ENCODE measurements at places on chromosomes 2 and 18. TPM values are rescaled to one million over a fixed set of nuclear protein-coding genes. Genes with fewer than 3 reads are reported as not detected.

DNA sequence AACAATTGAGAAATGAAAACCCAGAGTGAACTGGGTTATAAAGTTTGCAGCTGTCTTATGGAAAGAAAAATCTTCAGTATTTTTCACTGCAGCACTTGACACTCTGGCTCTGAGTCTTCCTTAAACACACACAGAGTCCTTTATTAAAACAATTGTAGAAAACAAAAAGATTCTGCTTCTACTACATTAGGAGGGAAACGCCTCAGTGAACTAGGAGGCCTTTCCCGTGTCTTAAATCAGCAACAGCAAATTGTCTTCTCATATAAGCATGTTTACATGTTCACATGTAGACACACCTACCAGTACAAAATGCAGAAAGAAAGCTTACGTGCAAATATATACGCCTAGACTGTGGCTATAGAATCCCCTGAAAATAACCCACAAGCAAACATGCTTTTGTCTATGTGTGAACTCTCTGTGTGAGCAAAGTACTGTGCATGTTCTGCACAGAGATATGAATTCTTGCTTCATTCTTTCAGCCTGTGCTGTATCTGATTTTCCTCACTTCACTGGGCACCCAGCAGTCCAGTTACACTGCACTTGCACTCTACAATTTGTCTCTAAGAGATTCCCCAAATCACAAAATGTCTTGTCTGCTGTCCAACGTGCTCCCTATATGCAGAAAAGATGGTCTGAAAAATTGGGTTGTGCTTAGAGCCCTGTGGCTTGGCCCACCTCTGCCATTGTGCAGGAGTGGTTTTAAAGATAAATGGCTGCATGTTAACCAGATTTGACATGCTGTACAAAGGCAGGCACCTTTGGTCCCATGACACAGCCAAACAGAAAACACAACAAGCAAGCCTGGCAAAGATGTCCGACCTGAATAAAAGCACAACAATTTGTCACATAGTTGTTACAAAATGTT, 24.5 kb downstream of the ZEB2 start:
- H3K4me1 ChIP-seq: peaks cover 71% of the 10 kb centered on the region
- DNase-seq: no peak
- H3K27ac ChIP-seq: peak overlapping the region; percentile 89
- peaks cover 38% of the 10 kb centered on the region for H3K36me3 ChIP-seq
- H3K27me3 ChIP-seq: no peaks in the 10 kb centered on the region

- peak within 1 kb of the TSS; percentile 93 for H3K4me3 ChIP-seq
- peaks cover 10% of the 10 kb centered on the region for H3K36me3 ChIP-seq
- peaks cover 63% of the 10 kb centered on the region for H3K4me1 ChIP-seq
- H3K27ac ChIP-seq: peak within 1 kb of the TSS; percentile 93
- H3K27me3 ChIP-seq: no peaks in the 10 kb centered on the region
- peak; percentile 84 for DNase-seq
Observed at GRCh38 chr2:201260302-201260800, at the start of gene CASP8. Gene CASP8 (plus strand): TSS chr2:201260536. CDS start chr2:201266487, 5,951 bp downstream.

GRCh38 chr2:174395969-174396630, 570 bp downstream of the SCRN3 start:
- peaks cover 3% of the 10 kb centered on the region for H3K36me3 ChIP-seq
- peak overlapping the region; percentile 97 for H3K27ac ChIP-seq
- peak overlapping the region; percentile 100 for H3K4me3 ChIP-seq
- peaks cover 31% of the 10 kb centered on the region for H3K4me1 ChIP-seq
- no peak for DNase-seq

DNA sequence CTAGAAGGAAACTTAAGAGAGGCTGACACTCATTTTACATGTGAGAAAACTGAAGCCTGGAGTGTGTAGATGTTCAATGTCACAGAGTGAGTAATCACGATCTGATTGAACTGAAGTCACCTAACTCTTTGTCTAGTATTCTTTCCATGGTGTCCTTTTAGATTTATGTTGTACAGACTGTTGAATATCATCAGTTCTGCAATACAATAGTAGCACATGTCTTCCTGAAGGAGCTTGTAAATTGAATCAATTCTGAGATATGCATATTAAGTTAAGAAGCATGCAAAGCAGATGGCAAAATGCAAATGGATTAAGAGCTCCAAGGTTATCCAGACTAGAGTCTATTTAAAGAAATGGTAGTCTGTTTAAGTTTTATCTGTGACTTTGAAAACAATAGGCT, 484.9 kb upstream of the CRIM1 start:
- H3K36me3 ChIP-seq: no peaks in the 10 kb centered on the region
- peaks cover 35% of the 10 kb centered on the region for H3K27me3 ChIP-seq
- no peak overlapping the region for H3K27ac ChIP-seq
- no peak for DNase-seq

DNA sequence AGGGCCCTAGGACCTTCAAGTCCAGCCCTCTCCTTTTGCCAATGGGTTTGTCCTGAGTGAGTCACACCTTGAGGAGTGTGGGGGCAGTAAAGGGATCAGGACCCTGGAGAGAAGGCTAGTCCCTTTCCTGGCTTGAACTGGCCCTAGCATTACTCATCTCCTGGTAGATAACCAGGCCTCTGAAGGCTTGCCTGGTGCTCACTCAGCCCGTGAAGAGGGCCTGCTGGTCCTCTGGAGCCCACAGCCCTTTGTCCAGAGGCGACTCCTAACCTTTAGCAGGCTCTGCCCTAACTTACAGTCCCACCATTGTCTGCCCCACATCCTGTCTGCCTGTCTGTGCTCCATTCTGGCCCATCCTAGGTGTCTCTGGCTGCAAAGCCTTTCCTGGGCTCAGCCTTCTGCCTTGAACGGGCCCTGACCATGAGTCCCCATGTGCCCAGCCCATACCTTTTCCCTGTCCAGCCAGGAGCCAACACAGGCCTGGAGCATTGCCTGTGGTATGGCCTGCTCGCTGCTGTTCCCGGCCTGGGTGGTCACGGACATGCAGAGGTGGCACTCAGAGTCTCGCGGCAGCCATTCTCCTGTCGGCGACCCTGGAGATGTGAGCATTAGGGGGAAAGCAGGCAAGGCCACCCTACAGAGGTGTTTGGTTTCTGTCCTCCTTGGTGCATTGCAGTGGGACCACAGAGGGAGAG, 5.0 kb downstream of the SFTPB start:
- no peaks in the 10 kb centered on the region for H3K36me3 ChIP-seq
- peaks cover 6% of the 10 kb centered on the region for H3K4me1 ChIP-seq
- no peak overlapping the region for H3K27ac ChIP-seq
- H3K4me3 ChIP-seq: no peak overlapping the region
- no peak for DNase-seq

DNA sequence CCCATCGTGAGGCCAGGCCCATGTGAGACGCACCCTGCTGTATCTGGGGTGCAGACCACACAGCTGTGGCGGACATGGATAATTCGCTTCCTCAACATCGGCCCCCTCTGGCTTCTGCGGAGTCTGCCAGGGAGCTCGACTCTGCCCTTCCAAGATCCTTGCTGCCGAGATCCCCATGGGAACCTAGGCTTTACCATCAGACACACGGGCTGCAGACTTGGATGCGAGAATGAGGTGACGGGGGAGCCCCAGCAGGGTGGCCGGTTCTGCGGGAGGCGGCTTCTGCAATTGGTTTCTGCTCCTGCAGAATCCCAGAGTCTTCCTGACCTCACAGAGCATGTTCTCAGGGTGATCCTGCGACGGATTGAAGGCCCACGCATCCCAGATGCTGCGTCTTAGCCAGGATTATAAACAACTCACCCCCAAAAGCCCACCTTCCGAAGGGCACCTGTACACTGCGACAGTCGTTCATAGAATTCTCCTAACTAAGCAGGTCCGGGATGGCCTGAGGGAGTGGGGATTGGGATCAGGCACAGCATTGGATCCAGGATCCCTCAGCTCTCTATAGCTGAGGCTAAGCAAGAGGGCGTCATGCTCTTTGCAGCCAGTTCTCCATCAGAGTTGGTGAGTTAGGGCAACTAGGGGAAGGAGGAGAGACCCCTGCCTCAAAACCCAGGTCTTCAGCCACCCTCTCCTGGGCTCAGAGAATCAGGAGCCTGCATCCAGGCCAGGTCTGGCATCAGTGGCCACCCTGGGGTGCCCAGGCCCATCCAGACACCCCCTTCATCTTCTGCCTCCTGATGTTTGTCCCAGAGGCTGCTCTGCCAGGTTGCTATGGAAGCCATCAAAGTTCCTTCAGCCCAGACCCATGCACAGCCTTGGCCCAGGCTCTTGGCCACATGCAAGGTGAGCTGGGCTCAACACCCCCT, 74.7 kb upstream of the SNTG2 start:
- H3K36me3 ChIP-seq: no peaks in the 10 kb centered on the region
- H3K4me1 ChIP-seq: peaks cover 3% of the 10 kb centered on the region
- no peak overlapping the region for H3K4me3 ChIP-seq
- H3K27ac ChIP-seq: no peak overlapping the region

GRCh38 chr2:34787341-34787740, 1188.2 kb upstream of the FAM98A start:
- no peak overlapping the region for H3K27ac ChIP-seq
- H3K36me3 ChIP-seq: no peaks in the 10 kb centered on the region
- no peak for DNase-seq
- H3K27me3 ChIP-seq: no peaks in the 10 kb centered on the region
- H3K4me3 ChIP-seq: no peak overlapping the region
- no peaks in the 10 kb centered on the region for H3K4me1 ChIP-seq

- H3K36me3 ChIP-seq: peaks cover 12% of the 10 kb centered on the region
- no peaks in the 10 kb centered on the region for H3K27me3 ChIP-seq
- H3K4me3 ChIP-seq: no peak overlapping the region
- DNase-seq: no peak
Observed at GRCh38 chr18:38496222-38496793, 930.7 kb upstream of the CELF4 start.

GRCh38 chr2:238853218-238853617, 5.3 kb downstream of the TWIST2 start:
- H3K4me1 ChIP-seq: no peaks in the 10 kb centered on the region
- H3K27ac ChIP-seq: no peak overlapping the region
- H3K36me3 ChIP-seq: no peaks in the 10 kb centered on the region
- H3K27me3 ChIP-seq: peaks cover 24% of the 10 kb centered on the region

GRCh38 chr18:75530566-75531211, 103.2 kb upstream of the SMIM21 start:
- H3K4me3 ChIP-seq: no peak overlapping the region
- no peaks in the 10 kb centered on the region for H3K4me1 ChIP-seq
- H3K27me3 ChIP-seq: peaks cover 25% of the 10 kb centered on the region
- H3K36me3 ChIP-seq: no peaks in the 10 kb centered on the region

DNA sequence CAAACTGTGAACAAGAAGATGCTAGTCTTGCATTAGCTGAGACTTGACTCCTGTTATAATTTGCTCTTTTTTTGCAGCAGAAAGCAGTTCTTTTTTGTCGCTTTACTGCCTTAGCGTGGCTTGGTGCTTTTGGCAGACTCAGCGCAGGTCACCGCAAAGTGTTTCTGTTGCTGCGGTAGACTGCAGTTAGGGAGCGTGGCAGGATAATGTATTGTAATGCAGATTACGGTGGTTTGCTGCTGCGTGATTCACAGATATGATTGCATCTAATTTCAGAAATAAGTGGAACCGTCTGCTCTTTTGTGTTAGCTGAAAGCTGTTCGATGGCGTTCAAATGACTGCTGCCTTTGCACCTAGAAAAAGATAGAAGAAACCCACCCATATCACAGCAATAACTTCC, 131.6 kb upstream of the SATB2 start:
- H3K4me3 ChIP-seq: no peak overlapping the region
- H3K27ac ChIP-seq: no peak overlapping the region
- no peaks in the 10 kb centered on the region for H3K36me3 ChIP-seq
- H3K4me1 ChIP-seq: no peaks in the 10 kb centered on the region
- DNase-seq: no peak
- peaks cover 4% of the 10 kb centered on the region for H3K27me3 ChIP-seq

DNA sequence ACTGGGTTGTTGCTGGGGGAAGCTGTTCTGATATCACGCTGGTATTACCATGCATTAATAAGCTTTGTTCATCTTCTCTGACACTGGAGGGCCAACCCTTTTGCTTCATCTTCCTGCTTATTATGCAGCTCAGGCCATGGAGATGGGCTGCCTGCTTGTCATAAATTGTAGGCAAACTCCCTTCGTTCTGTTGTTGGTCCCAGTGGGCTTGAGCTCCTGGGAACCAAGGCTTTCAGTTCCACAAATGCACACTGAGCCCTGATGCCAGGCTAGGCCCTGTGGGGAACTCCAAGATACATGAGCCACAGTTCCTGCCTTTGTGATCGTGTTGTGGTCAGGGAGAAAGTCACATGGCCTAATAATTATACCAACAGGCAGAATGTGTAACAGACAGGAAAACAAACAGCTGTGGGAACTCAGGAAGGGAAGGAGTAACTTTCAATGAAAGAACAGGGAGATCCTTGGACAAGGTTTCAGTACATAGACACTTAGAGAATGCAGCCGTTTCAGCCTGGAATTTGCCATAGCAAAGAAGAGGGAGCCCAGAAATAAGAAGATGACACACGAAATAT, 49.0 kb upstream of the BCL2L11 start:
- DNase-seq: no peak
- peaks cover 13% of the 10 kb centered on the region for H3K27me3 ChIP-seq
- no peaks in the 10 kb centered on the region for H3K4me1 ChIP-seq
- H3K36me3 ChIP-seq: peaks cover 20% of the 10 kb centered on the region
- H3K4me3 ChIP-seq: no peak overlapping the region
- H3K27ac ChIP-seq: no peak overlapping the region

DNA sequence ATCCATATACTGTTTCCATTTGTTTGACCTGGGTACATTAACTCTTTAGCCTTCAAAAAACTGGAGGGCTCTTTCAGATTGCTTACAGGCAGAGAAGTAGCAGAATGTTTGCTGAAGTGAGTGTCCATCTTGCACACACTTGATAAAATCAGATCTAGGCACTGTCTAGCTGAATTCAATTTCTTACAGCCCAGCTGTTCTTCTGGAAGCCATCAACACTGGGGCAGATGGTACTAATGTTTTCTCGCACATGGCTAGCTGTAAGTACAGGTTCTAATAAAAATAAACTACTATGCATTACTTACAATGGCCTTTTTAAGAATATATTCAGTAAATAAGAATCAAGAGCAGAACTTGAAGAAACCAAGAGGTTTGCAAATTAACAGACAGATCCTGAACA, 175.9 kb downstream of the NBAS start:
- no peak for DNase-seq
- H3K4me1 ChIP-seq: no peaks in the 10 kb centered on the region
- no peak overlapping the region for H3K4me3 ChIP-seq

GRCh38 chr2:236536727-236537398, 32.8 kb upstream of the ACKR3 start:
- peak overlapping the region; percentile 93 for H3K4me3 ChIP-seq
- peaks cover 45% of the 10 kb centered on the region for H3K4me1 ChIP-seq
- DNase-seq: no peak
- peak overlapping the region; percentile 89 for H3K27ac ChIP-seq

GRCh38 chr2:174660984-174661675, 63.5 kb upstream of the WIPF1 start:
- H3K36me3 ChIP-seq: peaks cover 4% of the 10 kb centered on the region
- peaks cover 24% of the 10 kb centered on the region for H3K4me1 ChIP-seq
- H3K4me3 ChIP-seq: no peak overlapping the region
- no peak for DNase-seq
- H3K27me3 ChIP-seq: no peaks in the 10 kb centered on the region
- no peak overlapping the region for H3K27ac ChIP-seq

- H3K27me3 ChIP-seq: no peaks in the 10 kb centered on the region
- no peak overlapping the region for H3K4me3 ChIP-seq
- no peaks in the 10 kb centered on the region for H3K4me1 ChIP-seq
- no peak overlapping the region for H3K27ac ChIP-seq
- no peaks in the 10 kb centered on the region for H3K36me3 ChIP-seq
Observed at GRCh38 chr18:72086421-72086820, 457.7 kb downstream of the CBLN2 start.

GRCh38 chr18:3481696-3482210, 31.8 kb downstream of the TGIF1 start:
- DNase-seq: no peak
- no peaks in the 10 kb centered on the region for H3K36me3 ChIP-seq
- no peaks in the 10 kb centered on the region for H3K27me3 ChIP-seq

Gene CDH19
- not detected for total RNA-seq

Gene CD28
- total RNA-seq: 2.5 TPM

Gene VWA3B
- total RNA-seq: not detected

Gene RAB6C
- not detected for total RNA-seq

Gene SKOR2
- not detected for total RNA-seq

Gene MYO5B
- not detected for total RNA-seq

Gene GNAL
- total RNA-seq: 1.2 TPM

Measured in natural killer cell treated with Interleukin-12 subunit alpha and Interleukin-12 subunit beta and Interleukin-15 and Interleukin-18, amount 100 ng/mL, for 72 hours (primary cell).